Heart left ventricle (tissue), 16 donors: ENCODE measurements at places on chromosomes 2 and 18. TPM values are rescaled to one million over a fixed set of nuclear protein-coding genes. Genes with fewer than 3 reads are reported as not detected.

DNA sequence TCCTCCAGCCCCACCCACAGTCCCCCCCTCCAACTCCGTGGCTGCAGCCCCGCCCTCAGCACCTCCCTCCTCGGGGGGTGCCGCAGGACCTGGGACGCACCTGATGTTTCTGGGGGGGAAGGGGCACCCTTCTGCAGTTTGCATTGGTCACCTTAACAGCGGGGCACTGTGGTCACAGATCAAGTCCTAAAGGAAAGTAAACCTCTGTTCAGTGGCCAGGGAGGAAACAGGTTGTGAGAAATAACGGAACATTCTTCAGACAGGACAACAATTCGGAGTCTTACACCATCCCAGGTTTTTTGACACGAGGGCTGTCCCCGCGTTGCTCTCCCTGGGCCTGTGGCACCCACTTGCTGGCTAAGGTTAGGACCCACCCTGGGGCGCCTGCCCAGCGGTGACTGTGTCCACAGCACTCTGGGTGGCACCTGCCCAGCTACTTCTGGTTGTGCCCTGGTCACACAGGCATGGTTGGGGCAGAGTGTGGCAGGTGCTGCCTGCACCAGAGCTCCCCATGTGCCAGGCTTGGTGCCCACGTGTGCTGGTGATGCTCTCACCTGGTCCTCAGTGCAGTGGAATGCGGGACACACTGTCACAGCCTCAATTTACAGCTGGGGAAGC, 93.5 kb upstream of the OTOS start:
- peak; percentile 44 for DNase-seq

- no peak for DNase-seq
These were observed 22.0 kb upstream of the SP9 start for GRCh38 chr2:174312581-174313234.

GRCh38 chr2:167345559-167345958, 457.3 kb downstream of the XIRP2 start:
- DNase-seq: no peak

DNA sequence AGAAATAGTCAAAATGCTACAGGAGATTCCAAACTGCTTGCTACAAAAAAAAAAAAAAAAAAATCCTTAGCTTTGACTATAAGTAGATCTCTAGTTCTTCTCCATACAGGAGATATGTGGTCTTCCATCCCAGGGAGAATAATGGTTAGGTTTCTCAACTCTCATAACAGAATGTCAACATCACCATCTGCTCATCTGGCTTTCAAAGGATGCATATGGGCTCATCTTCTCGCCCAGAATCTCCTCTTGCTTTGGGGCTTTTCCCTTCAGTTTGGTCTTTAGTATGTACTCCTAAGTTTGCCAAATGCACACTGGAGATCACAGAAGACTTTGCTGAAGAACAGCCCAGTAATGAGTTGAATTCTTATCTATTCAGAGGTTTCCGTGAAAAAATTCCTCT, 240.7 kb downstream of the NRXN1 start:
- DNase-seq: no peak

- DNase-seq: no peak
These were observed 246.0 kb upstream of the UBE2E3 start for GRCh38 chr2:180734382-180734781.

DNA sequence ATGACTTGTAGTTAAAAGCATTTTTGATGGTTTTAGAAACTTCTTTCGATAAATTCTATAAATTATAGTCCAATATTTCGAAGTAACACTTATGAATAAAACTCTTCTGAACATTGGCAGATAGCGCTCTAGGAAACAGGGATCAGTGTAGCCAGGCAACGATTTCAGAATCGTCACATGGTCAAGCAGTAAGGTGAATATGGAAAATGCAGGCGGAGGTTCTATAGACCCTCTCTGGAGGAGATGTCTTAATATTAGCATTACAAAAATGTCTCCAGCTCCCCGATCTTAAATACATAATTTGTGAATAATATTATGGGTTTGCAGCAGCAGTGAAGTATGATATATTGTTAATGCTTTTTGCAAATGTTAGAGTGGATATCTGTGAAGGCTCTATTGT, 310.3 kb downstream of the SS18 start:
- DNase-seq: no peak

GRCh38 chr2:207692206-207693065, 19.0 kb upstream of the CCNYL1 start:
- peak; percentile 36 for DNase-seq

GRCh38 chr2:3738454-3738853, 35.1 kb downstream of the DCDC2C start:
- DNase-seq: no peak

DNA sequence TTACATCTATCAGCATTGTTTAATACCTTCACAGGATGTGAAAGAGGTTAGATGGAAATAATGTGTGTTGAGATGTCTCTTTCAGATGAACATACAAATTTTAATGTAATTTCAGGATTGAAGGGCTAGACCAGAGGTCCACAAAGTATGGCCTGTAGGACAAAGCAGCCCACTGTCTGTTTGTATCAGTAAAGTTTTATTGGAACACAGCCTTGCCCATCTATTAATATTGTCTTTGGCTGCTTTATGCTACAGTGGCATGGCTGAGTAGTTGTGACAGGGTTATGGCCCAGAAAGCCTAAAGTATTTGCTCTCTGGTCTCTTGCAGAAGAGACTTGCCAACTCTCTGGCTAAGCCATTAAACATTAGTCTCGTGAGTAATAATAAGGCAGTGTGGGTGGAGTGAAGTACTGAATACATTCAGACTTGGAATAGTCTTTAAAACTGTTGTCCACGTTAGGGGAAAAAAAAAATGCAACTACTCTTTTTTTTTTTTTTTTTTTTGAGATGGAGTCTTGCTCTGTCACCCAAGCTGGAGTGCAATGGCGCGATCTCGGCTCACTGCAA, 74.5 kb upstream of the NOSTRIN start:
- no peak for DNase-seq

- DNase-seq: no peak
These were observed 1995.5 kb upstream of the CELF4 start for GRCh38 chr18:39561126-39561525.

GRCh38 chr18:50183556-50183955, 11.4 kb downstream of the MYO5B start:
- DNase-seq: no peak

GRCh38 chr2:128714851-128715312, 396.2 kb upstream of the HS6ST1 start:
- no peak for DNase-seq

DNA sequence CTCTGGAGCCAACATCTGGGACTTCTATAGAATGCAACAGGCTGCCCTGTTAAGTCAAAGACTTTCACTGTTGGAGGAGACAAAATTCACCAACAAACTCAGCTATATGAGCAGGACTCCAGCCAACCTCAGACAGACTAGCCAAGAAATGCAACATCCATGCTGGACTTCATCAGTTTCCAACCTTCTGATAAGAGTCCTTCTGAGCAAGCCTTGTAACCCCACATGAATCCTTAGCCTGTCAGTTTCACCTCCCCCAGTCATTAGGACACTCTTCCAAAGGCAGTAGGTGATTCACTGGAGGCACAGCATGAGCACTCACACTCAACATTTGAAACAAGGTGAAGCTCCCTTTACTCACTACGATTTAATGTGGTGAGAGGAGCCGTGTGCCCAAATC, 5.8 kb downstream of the TBC1D8 start:
- no peak for DNase-seq

- no peak for DNase-seq
These were observed 1371.4 kb upstream of the PIK3C3 start for GRCh38 chr18:40583671-40584070.

- no peak for DNase-seq
These were observed 185.0 kb upstream of the RASGRP3 start for GRCh38 chr2:33291278-33292013.

GRCh38 chr2:96308248-96308647, 2.9 kb upstream of the SNRNP200 start:
- DNase-seq: no peak

DNA sequence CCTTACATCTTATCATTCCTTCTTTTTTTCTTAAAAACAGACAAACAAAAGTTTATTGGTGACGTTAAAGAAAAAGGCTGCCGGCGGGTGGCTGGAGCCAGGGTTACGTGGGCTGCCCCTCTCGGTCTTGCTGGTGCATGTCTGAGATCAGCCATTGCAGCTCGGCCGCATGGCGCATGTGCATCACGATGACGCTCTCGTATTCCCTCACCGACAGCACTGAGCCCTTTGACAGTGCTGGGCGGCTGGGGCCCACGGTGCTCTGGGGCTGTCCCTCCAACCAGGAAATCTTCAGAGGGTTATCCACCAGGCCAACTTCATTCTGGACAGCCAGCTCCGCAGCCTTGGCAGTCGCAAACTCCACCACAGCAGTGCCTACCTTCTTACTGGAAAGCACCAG, 1081.8 kb upstream of the TMEFF2 start:
- DNase-seq: no peak

GRCh38 chr2:166881177-166881576, 7.1 kb upstream of the XIRP2 start:
- DNase-seq: no peak

DNA sequence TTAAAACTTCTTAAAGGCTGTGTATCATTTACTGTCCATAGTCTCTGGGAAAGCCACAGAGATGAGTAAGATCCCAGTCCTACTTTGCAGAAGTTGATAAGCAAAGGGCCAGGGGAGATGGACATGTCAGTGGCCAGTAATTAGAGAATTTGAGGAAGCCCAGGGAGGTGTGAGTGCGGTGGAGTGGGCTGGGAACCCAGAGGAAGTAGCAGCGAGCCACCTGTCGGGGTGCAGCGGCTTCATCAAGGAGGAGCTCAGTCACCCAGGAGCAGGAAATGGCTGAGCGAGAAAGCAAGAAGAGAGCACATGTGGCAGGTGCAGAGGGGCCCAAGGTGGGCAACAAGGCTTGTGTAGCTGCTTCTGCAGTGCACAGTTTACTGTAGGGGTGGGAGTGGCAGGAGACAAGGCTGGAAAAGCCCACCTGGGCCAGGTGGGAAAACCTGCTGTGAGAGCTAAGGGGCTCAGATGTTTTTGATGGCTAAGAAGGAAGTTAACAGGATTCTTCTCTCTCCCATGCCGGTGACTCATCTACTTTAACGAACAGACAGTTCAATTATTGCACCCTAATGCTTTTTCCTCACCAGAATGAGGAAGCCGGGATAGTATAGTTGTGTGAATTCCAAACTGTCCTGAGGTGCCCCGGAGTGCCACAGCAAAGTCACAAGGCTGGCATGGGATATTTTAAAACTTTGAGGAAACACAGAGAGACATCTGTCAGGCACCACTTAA, 34.8 kb upstream of the MGAT5 start:
- peak; percentile 25 for DNase-seq

Gene FBXO41
- total RNA-seq: 1.5 TPM

Gene GPBAR1
- 0.52 TPM for total RNA-seq

Gene FAM210A
- 39.3 TPM for total RNA-seq

Gene CPS1
- total RNA-seq: 1.8 TPM

Gene POTEI
- not detected for total RNA-seq

Gene CHST9
- 1.4 TPM for total RNA-seq
